ENCODE measurements at places on chromosomes 3 and 15. TPM values are rescaled to one million over a fixed set of nuclear protein-coding genes. Genes with fewer than 3 reads are reported as not detected.

ZNF501 gene
- 4.2 TPM for total RNA-seq

DPPA2 gene
- total RNA-seq, result not detected

DNA sequence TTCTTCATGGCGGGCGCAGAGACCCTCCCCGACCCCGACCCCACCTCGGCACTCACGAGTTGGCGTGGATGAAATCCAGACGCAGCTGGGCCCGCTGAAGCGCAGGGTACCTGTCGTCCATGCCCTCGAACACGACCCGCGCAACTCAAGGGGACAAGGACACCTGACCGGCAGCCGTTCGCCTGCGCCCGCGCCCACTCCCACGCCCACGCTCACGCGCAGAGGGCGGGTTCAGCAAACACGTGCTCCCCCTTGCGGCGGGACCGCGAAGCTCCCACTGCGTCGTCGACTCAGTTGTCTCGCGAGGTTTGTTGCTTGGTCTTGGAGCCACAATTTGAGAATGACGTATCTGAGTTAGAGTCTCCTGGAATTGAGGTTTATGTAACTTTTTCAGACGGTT is at the start of gene MORC1:
Gene MORC1 (minus strand): TSS at position 196 of the 400 bp plus-strand sequence. CDS start 75 bp downstream, at position 121.
- DNase-seq, result no peak

- no peak for DNase-seq
Observed at GRCh38 chr15:77819048-77819850, 186.5 kb upstream of the LINGO1 start.

Data from dermis microvascular lymphatic vessel endothelial cell (primary cell).